ENCODE measurements at places on chromosomes 12 and 14. TPM values are rescaled to one million over a fixed set of nuclear protein-coding genes. Genes with fewer than 3 reads are reported as not detected.

Gene TAS2R19
- polyA plus RNA-seq, result not detected

Gene TBX3
- polyA plus RNA-seq, result not detected

Gene CCDC184
- polyA plus RNA-seq, result 0.31 TPM

Gene SLC5A8
- polyA plus RNA-seq, result not detected

Gene PDE3A
- not detected for polyA plus RNA-seq
